ENCODE measurements at places on chromosomes 12 and 14.

- DNase-seq, result no peak
Observed at GRCh38 chr14:67917006-67917405, 97.4 kb downstream of the RAD51B start.

- DNase-seq, result no peak
Observed at GRCh38 chr14:89787525-89787924, 167.0 kb downstream of the EFCAB11 start.

DNA sequence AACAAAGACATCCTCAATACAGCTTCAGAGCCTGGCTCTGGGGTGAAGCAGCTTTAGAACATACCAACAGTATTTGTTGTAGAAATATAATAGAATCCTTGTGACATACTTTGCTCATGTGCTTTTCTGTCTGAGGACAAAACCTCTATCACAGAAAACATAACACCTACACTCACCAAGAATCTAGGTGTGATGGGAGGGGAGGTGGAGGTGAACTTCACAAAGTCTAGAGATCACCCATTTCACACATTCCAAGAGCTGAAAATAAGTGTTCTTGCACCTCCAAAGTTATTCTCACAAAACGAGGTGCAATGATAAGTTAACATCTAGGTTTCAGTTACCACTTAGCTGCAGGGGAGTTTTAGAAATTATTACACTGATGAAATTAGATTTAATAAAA, 32.7 kb upstream of the BTG1 start:
- DNase-seq, result no peak

- no peak for DNase-seq
Observed at GRCh38 chr12:125684968-125685790, 619.9 kb downstream of the AACS start.

DNA sequence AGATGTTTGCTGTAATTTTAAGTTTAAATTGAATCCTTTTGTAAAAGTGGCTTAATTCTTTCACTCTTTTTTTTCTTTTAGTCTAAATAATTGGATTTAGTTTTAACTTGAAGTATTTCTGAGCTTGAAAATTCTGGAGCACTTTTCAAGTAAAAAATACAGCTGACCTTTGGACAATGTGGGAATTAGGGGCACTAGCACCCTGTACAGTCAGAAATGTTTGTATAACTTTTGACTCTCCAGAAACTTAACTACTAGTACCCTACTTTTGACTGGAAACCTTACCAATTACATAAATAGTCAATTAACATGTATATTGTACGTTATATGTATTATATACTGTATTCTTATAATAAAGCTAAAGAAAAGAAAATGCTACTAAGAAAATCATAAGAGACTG, 7.8 kb downstream of the KTN1 start:
- no peak for DNase-seq

DNA sequence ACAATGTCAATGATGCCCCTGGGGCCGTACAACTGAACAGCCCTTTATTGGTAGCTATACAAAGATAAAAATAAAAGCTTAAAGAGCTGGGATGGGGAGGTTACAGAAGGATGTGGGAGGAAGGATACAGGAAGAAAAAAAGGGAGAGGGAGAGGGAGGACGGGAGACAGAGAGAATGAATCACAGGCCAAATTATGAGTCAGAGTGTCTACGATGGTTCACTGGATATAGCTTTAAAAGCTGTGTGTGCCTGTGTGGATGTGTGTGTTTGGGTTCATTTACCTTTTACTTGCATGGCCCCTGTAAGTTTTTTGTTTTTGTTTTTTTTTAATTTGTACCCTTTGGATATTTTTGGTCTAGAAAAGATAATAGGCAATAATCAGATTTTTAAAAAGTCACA, 111.9 kb downstream of the CCDC60 start:
- DNase-seq, result no peak

DNA sequence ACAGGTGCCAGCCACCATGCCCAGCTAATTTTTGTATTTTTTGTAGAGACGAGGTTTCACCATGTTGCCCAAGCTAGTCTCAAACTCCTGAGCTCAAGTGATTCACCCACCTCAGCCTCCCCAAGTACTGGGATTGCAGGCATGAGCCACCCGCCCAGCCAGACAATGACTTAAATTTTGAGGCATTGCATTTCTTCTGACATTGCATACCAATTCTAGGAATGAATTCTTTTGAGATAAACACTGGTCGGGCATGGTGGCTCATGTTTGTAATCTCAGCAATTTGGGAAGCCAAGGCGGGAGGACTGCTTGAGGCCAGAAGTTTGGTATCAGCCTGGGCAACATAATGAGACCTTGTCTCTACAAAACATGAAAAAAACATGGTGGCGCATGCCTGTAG, 2.5 kb upstream of the CELA1 start:
- no peak for DNase-seq

DNA sequence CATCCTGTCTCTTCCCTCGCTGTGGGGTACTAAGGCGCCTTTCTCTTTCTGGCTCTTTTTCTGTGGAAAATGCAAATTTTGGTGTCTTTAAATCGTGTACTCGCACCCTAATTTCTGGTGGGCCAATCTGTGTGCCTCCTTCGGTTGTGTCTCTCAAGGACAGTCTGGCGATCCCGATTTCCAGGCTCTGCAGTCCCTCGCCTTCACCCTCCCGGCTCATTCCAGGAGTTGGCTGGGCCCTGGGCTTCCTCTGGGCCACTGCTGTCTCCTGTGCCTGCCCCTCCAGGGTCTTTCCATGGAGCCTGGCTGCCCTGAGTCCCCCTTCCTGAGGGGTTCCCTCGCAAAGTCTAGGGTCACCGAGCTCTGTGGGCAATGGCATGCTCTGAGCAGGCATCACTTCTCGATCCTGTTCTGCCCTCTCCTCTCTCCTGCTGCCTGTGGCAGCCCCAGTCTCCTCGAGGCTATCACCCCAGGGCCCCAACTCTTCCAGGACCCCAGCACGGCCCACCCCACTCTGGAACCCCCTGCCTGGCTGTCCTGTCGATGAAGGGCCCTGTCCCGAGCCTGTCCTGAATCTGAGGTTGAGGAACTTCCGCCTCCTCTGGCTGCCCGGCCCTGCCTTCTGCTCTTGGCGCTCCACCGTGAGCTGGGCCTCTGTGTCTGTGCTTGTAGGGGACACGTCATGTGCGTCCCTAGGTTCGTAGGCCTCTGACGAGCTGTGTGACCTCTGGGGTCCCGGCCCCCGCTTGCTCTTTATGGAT, 24.1 kb downstream of the AHNAK2 start:
- no peak for DNase-seq
